Lower lobe of right lung (tissue), 2 donors: ENCODE measurements at places on chromosomes 2 and 18.
A peak's percentile ranks its signal among the peaks of the same experiment; 100 is the strongest.

DNA sequence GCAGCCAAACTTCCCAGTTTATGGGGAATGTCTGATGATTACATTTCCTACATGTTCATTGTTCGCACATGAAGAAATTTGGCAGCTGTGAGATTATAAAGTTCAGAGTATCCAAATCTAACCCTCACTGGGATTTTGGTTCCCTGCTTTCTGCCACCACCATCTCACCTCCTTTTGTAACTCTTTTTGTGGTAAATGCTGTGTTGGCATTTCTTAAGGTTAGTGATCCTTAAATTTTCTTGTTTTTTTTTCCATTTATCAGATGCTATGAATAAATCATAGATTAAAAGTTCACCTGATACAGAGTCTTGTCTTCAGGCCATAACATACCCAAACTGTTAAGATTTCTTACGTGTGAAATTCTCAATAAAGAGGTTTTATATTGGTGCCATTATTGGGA lies 8.5 kb upstream of the TBR1 start:
- DNase-seq = no peak

GRCh38 chr2:31037058-31037457 lies 101.2 kb downstream of the GALNT14 start:
- no peak for DNase-seq

DNA sequence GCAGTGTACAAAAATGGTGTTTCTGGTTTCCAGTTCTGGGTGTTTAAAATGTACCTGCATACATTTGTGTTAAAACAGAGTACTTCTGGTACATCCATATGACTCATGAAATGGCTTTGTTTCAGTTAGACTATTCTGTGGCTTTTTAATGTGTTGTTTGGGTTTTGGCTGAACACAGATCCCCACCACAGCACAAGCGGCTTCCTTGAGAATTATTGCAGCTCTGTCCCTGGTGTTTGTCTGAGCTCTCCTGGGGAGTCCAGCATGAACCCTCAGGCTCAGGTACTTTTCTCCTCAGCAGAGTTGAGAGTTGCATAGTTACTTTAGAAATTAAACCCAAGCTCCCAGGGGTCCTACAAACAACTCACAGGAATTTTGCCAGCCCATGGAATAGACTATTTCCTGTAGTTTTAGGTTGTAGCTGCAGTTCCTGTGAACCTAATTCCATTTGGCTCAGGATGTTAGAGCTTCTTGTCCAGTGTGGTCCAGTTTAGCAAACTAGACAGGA lies 64.8 kb upstream of the EML6 start:
- DNase-seq = no peak

GRCh38 chr2:69644506-69644979 lies 1.0 kb upstream of the AAK1 start:
- no peak for DNase-seq

DNA sequence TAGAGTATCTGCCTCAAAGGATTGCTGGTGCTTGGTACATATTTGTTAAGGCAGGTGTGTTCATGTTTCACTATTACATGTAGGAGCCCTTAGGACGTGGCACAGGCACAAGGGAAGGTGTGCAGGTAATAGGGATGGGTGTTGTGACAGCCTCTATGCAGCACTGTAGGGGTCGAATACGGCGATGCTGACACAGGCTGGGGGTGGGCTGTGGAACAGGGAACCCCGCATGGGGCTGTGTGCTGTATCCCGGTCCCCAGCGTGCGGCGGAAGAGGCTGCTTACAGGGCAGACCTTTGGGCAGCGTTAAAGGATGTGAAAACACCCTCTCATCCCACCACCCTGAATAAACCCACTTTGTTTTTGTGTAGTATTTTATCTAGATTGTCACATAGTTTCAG lies 21.5 kb downstream of the B3GNT2 start:
- DNase-seq = no peak

- DNase-seq = no peak
Measured at GRCh38 chr18:42635378-42636048, 480.0 kb downstream of the RIT2 start.

GRCh38 chr2:158197940-158198339 lies 96.3 kb downstream of the UPP2 start:
- no peak for DNase-seq

GRCh38 chr2:60771508-60771907 lies 15.4 kb downstream of the PAPOLG start:
- DNase-seq = no peak

DNA sequence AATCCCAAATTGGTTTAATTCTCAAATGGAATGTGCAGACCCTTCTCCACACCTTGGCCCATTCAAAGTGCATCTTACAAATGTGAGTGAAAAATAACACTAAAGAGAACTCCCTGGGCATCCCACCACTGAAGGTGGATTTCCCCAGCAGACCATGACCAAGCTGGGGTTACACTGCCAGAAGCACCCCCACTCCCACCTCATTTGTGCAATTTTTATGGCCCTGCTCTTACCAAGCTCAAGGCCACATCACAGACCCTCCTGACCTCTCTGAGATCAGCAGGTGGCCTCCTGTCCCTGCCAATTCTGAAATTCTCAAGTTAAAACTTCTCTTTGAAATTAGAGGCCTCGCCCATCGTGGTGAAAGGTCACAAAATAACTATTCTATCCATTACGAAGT lies 21.6 kb downstream of the SIGLEC15 start:
- no peak for DNase-seq

DNA sequence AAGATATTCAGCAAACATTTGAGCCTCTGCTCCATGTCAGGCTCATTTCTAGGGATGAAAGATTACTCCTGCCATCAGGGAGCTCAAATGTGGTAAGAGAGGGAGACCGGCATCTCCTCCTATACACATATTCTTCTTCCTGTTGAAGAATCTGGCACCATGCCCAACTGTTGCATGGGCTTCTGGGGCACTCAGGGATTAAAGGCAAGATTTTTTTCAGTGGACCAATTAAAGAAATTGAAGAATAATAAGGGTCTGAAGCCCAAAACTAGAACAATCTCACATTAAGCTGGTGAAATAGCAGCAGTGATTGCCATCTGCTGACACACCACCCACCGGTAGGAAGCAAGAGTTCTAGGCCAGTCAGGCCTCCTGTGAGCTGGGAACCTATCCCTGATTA lies 145.4 kb upstream of the LYPD6 start:
- DNase-seq = no peak

DNA sequence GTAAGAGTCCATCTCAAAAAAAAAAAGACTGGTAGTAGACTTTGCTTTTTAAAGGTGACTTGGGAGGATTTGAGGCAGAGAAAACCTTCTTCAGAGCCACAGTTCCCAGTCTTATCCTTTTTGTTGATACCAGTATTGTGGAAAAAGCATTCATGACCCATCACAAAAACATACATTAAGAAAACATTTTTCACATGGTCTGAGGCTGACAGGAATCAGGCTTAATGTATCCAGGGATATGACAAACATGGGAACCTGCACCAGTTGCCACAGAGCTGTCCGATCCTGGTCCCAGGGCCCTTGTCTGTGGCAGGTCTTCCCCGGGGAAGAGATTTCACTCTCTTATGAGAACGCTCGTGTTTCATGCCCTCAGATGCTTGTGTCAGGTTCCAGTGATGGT lies 21.8 kb downstream of the SPTBN1 start:
- DNase-seq = no peak

- peak; percentile 59 for DNase-seq
Measured at GRCh38 chr2:61793389-61793836, 60.4 kb downstream of the FAM161A start.

- DNase-seq = no peak
Measured at GRCh38 chr2:18719978-18720775, 130.8 kb upstream of the NT5C1B start.

DNA sequence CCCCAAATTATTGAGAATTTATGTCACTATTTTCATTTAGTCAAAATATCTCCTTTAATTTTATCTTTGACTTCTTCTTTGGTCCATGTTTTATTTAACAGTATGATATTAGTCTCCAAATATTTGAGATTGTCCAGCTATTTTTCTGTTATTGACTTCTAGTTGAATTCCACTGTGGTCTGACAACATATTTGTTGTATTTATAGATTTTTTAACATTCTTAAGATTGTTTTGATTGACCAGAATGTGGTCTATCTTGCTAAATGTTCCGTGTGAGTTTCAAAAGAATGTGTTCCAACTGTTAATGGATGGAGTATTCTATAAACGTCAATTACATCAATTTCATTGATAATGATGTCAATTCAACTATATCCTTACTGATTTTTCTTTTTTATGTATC lies 1452.1 kb downstream of the SUCLG1 start:
- no peak for DNase-seq

DNA sequence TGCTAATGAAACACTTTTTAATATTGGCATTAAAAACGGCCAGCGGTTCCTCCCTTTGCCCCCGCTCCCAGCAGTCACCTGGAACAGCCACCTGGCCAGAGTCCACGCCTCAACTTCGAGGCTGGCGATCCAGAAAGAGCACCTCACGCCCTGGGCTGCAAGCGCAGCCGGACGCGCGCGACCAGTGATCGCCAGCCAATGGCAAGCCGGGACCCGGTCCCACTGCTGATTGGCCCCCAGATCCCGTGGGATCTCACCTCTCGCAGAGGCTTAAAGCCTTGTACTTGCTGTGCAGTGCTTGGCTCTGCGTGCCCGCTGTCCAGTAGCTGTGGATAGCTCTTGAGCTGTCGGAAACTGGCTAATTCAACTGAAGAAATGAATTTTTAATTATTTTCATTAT lies 4.1 kb upstream of the RBM45 start:
- DNase-seq = no peak

- no peak for DNase-seq
Measured at GRCh38 chr2:121485039-121485438, 45.6 kb upstream of the RNU4ATAC start.

DNA sequence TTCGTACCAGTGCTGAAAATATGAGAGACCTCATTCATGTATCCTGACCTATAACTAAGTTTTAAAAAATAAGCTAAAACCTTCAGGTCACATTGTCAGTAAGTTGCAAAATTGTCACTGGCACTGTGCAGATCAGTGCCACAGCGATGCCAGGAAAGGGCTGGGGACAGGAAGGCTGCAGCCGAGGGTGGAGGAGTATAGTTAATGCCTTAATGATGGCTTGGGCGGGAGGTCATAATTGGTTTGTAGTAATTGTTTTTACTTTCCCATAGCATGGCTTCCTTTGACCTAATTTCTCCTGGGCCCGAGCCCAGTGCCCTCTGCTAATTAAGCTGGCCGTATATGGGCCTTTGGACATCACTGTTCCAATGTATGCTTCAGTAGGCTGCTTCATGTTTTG lies 47.2 kb upstream of the RAB12 start:
- DNase-seq = no peak

GRCh38 chr18:76922107-76922506 lies 99.8 kb downstream of the ZNF236 start:
- no peak for DNase-seq
